ENCODE measurements at places on chromosomes 2 and 18.
A peak's percentile ranks its signal among the peaks of the same experiment; 100 is the strongest.

DNA sequence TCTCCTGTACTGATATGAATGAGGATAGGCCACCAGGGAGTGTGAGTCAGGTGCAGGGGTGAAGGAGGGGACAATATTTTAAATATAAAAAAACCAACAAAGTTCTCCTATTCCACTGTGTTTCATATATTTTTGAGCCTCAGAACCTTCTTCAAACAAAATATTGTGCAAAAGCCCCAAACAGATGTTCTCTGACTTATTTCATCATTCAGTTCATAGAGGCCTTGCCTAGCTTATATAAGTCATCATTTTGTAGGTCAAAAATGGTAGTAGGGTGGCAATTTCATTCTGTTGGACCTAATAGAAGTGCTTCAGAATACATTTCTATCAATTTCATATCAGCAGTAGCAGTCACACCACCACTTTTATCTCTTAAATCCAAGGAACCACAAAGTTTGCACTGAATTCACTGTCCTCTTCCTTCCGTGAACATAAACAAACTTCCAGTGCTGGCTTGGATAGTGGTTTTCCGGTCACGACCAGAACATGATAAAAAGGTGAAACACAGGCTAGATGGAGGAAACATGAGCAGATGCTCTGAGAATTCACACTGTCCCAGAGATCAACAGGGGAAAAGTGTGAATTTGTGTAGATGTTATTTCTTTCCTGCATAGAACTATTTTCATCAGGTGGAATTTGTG is 99.1 kb downstream of the EN1 start:
- ATAC-seq, result no peak

GRCh38 chr2:60414495-60415138 is 138.8 kb downstream of the BCL11A start:
- no peak for ATAC-seq

DNA sequence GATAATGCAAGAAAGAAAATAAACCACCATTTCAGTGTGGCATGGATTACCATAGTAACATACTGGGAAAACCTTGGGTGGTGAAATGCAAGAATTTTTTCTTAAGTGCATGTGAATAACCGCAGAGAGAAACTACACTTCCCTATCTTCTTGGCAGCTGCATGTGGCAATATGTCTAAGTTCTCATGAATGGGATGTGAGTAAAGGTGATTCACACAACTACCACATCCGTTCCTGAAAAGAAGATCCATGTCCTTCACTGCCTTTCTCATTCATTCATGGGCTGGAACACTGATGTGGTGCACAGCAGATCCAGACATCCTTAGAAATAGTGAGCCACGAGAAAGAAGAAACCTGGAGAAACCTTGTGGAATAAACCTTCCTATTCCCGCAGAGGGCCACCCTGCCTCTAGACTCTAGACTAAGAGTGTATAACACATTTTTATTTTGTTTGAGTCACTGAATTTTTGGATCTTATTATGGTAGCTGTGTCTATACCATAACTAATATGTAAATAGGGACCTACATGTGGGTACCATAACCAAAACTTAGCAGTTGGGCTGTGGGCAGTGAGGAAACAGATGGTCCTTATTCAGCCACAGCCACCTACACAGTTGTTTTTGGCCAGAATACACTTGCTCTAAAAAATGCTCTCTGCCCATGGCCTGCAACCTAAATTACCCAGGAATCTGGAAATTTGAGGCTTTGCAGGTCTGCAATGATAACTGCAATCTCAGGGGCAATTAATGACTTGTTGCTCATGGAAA is 573.3 kb downstream of the LRP1B start:
- peak; percentile 87 for ATAC-seq

DNA sequence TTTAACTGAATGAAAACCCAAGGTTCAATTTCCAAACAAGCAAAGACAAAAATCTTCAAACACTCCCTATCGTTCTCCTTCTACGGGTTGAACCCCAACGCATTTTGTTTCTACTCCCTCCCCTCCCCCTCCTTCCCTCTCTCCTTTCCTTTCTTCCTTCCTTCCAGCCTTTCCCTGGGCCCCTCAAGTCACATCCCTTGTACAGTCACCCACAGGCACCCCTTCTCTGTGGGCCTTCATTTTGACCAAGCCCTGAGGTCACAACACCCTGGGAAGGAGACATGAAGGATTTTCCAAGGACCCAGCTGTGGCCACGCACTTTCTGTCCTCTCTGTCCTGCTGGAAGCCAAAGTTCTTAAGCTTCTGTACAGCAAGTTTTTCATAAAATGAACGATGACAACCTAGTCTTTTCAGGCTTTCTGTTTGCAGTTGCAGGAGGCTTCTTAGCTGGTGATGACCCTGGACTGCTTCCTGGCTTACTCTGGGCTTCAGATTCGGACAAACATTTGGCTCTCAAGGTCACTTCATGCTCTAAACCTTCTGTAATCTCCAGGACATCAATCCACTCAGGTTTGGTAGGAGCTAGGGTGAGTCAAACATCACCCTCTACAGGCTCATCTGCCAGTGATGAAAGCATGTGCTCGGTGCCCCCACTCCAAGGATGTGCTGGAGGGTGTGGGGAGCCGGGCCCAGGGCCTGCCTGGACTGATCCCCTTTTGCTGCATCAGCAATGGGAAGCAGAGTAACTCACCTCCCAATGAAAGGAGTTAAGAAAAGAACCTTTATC is 25.5 kb downstream of the TMEM247 start:
- ATAC-seq, result no peak

- no peak for ATAC-seq
Measured at GRCh38 chr18:35130236-35130635, 89.0 kb downstream of the MAPRE2 start.

GRCh38 chr2:165901620-165902298 is 51.8 kb downstream of the TTC21B start:
- no peak for ATAC-seq

GRCh38 chr18:79918615-79919011 is 32.8 kb downstream of the SLC66A2 start:
- ATAC-seq, result no peak

GRCh38 chr2:186907897-186908296 is 58.9 kb upstream of the ZSWIM2 start:
- no peak for ATAC-seq

DNA sequence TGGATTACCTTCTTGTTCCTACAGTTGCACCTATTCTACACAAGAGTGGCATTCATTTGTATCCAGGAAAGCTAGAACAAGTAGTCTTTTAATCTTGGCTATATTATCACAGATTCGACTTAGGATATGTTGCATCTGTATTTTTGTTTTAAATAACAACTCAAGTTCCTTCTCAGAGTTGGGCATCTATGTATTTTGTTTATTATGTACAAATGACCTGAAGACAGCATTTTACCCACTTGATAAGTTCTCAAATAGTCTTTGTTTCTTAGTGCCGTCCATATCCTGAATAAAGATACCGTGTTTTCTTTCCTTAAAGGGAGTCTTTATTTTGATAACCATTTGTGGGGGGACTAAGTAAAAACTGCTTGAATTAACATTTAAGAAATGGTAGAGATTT is 2.9 kb downstream of the ITPRID2 start:
- ATAC-seq, result no peak

DNA sequence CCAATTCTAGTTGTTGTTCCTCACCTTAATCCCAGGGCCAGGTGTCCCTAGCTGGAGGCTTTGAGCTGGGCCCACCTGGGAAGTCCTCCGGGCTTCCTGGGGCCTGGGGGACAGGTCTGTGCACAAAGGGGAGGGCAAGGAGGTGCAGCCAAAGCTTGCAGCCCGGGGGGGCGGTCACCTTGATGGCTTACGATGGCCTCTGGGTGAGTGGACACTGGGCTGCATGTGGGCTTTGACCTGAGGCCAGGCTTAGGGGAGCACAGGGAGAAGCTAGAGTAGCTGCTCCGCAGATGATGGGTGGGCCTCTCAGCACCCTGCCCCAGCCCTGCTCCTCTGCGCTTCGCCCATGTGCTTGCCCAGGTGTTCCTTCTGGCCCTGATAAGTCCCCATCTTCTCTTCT is 41.8 kb upstream of the HAAO start:
- no peak for ATAC-seq

DNA sequence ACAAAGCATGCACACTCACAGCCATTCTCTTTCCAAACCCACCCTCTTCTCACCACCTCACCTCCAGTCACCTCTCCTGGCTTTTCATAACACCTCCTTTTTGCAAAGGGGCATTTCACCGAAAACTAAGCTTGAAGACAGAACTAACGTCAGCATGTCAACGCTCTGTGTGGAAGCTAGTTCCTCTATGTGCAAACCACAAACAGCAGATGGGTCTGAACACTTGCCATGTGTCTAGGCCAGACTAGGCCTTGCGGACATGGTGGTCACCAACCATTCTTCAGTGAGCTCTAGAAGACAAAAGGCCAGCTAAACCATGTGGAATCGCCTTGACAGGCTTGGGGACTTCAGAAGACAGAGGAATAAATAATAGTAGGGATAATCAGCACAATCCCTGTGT is 148.5 kb downstream of the TXNL1 start:
- ATAC-seq, result no peak

- no peak for ATAC-seq
Measured at GRCh38 chr18:13026583-13027270, 35.6 kb downstream of the CEP192 start.

- no peak for ATAC-seq
Measured at GRCh38 chr18:11108947-11109346, 40.4 kb downstream of the PIEZO2 start.

GRCh38 chr2:135980434-135981079 is 4.9 kb downstream of the DARS1 start:
- no peak for ATAC-seq

- no peak for ATAC-seq
Measured at GRCh38 chr2:238700117-238700457, 147.8 kb upstream of the TWIST2 start.

GRCh38 chr2:79432731-79433146 is 80.1 kb upstream of the CTNNA2 start:
- no peak for ATAC-seq

- no peak for ATAC-seq
Measured at GRCh38 chr18:12998332-12999060, 7.3 kb downstream of the CEP192 start.

Measured in SK-N-SH treated with all-trans-retinoic acid at 6 μM for 48 hours (cell line).